ENCODE measurements at places on chromosomes 5 and 9.

DNA sequence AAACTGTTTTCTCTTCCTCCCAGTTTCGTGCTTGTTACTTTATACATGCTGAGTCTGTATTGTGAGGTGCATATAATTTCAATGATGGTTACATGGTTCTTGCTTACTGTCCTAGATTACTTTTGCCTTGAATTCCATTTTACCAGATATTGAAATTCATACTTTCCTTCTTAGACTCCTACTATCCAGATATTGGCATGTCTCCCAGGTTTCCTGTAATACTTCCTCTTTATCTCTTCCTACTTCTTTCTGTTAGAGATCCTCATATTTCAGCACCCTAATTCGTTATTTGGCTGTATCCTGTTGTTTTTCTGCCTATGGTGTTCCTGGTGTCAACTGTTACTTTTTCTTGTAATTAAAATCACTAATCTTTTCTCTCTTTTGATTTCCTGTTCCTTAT lies 522.1 kb downstream of the CCDC171 start:
- no peak for DNase-seq

DNA sequence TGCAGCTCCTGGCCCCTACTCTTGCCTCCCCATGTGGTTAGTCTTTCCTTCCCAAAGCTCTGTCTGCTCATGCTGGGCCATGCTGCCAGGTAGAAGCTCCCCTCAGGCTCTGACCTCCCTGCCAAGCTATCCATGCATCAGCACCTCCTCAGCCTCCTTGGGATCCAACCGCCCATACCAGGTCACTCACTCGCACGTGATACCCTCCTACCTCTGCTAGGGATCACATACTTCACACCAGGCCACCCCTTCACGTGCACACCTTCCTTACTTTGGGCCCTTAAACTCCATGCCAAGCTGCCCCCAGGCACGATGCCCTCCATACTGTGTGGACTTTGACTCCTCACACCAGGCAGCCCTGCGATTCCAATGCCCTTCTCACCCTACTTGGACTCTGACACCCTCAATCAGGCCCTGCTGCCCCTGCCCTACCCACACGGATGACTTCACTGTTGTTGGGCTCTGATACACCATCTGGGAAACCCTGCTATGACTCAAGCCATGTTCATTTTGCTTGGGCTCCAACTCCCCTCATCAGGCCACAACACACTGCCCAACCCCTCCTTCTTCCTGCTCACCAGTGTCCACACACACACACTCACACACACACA lies 34.1 kb downstream of the ZNF483 start:
- no peak for DNase-seq

DNA sequence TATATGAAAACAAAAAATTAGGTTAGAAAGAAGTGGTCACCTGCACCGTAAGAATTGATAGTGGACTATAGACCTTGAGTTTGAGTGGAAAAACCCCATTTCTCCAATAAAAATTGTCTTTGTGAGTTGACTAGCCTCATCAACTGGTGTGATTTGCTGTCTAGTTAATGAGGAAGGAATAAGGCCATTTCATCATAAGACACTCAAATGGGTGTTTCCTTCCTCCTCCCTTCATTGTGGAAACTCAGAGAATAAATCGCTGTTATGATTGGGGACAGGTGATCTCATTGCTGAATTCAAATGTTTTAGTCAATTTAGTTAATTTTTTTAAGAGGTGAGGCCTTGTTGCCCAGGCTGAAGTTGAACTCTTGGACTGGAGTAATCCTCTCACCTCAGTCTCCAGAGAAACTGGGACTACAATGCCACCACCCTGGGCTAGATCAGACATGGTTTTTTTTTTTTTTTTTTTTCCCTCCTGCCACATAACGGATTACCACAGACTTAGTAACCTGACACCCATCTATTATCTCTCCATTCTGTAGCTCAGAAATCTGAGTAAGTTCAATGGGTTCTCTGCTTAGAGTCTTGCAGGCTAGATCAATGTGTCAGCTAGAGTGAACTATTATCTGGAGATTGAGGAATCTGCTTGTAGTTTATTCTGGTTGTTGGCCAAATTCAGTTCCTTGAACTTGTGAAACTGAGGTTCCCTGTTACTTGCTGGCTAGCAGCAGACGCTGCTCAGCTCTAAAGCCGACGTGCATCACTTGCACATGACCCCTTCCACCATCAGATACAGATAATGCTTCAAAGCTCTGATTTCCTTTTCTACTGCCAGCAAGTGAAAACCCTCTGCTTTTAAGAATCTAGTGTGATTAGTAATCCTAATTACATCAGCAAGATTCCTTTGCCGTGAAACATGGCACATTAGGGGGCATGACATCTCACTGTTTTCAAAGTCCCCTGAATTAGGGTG lies 663.8 kb upstream of the CDH9 start:
- no peak for DNase-seq

DNA sequence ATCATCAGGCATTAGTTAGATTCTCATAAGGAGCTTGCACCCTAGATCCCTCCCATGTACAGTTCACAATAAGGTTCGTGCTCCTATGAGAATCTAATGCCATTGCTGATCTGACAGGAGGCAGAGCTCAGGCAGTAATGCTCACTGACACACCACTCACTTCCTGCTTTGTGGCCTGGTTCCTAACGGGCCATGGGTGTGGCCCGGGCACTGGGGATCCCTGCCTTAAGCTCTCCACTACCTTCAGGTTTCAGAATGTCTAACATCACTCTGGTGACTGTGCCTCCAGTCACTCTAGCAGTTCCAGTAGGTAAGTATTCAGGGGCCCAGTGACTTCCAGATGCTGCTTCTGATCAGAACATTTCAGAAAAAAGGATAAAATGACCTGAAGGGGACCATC lies 152.4 kb downstream of the LRRC70 start:
- DNase-seq: no peak

GRCh38 chr5:123099514-123100151 lies 10.6 kb downstream of the PRDM6 start:
- no peak for DNase-seq

- DNase-seq: no peak
Observed at GRCh38 chr5:132754947-132755346, 7.7 kb downstream of the CCNI2 start.

- DNase-seq: no peak
Observed at GRCh38 chr5:131394128-131394527, 130.3 kb downstream of the CDC42SE2 start.

GRCh38 chr9:75169623-75170022 lies 81.3 kb downstream of the OSTF1 start:
- no peak for DNase-seq

DNA sequence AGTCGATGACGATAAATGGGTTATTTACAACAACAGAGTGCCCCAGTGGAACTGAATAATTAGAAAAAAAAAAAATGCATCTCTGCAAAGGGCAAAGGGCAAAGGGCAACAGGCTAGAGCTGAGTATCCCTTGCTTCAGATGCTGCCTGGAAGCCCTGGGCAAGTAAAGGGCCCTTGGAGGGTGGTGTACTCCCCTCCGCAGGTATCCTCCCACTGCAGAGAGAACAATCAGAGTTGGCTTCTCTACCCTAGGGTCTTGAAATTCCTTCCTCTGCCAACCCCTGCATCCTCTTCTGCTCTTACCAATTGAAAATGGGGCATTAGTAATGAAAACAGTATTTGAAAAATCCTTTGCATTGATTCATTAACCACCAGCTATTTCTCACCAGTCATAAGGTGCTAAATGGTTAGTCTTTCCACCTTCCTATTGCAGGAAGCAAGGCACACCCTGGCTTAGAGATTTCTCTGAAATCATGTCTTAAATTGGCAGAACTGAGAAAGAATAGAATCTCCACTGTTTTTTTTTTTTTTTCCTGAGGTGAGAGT lies 122.6 kb downstream of the SEMA6A start:
- DNase-seq: no peak

DNA sequence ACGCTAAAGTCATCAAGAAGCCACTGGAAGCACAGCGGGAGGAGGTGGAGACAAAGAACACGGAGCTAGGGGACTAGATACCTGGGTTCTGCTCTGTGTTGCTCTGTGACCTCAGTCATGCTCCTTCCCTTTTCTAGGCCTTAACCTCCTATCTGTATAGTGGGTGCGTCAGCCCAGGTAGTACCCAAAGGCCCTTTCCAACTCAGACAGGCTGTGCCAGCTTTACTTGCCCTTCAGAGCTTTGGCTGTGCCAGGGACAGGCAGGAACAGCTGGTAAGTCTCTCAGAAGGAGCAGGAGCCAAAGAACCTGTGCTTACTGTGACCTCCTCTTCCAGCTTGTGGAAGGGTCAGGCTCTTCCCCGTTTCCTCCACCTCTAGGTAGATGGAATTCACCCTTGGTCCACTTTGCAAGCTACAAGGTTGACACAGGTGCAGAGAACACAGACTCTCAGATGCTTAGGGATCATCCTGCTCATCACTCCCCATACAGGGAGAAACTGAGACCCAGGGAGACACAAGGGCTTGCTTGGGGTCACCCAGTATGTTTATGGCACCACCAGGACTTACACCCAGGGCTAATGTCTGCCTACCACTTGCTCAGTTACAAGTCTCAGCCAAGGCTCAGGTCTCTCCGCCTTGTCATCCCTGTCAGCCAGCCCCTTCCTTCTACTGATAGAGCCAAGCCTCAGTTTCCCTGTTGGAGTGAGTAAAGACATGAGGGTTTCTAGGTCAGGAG lies 1.7 kb downstream of the CCDC69 start:
- DNase-seq: no peak

All from stimulated activated CD8-positive, alpha-beta memory T cell treated with anti-CD3 and anti-CD28 coated beads, Interleukin-4, amount 100 ng/mL, for 1 hour (primary cell).